ENCODE measurements at places on chromosomes 7 and 10.

- peak; percentile 93 for DNase-seq
Measured at GRCh38 chr7:137992550-137993394, 9.1 kb downstream of the CREB3L2 start.

GRCh38 chr10:128993911-128994538 lies 473.0 kb upstream of the MGMT start:
- no peak for DNase-seq

DNA sequence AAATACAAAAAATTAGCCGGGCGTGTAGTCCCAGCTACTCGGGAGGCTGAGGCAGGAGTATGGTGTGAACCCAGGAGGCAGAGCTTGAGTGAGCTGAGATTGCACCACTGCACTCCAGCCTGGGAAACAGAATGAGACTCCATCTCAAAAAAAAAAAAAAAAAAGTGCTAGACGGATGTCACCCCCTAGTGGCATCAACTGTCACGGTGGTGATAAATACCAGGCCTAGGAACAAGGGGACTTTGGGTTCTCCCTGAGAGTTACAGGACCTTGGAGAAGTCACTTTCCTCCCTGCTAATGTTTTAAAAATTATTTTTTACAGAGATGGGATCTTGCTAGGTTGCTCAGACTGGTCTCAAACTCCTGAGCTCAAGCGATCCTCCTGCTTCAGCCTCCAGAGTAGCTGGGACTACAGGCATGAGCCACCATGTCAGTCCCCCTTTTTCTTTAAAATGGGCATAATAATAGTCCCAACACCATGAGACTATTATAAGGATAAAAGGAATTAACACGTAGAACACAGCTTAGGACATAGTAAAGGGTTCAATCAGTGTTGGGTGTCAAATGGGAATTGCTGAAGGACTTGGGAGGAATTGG lies 2.6 kb upstream of the TMEM130 start:
- peak; percentile 48 for DNase-seq

GRCh38 chr7:148650232-148650858 lies 48.4 kb upstream of the CUL1 start:
- peak; percentile 76 for DNase-seq

DNA sequence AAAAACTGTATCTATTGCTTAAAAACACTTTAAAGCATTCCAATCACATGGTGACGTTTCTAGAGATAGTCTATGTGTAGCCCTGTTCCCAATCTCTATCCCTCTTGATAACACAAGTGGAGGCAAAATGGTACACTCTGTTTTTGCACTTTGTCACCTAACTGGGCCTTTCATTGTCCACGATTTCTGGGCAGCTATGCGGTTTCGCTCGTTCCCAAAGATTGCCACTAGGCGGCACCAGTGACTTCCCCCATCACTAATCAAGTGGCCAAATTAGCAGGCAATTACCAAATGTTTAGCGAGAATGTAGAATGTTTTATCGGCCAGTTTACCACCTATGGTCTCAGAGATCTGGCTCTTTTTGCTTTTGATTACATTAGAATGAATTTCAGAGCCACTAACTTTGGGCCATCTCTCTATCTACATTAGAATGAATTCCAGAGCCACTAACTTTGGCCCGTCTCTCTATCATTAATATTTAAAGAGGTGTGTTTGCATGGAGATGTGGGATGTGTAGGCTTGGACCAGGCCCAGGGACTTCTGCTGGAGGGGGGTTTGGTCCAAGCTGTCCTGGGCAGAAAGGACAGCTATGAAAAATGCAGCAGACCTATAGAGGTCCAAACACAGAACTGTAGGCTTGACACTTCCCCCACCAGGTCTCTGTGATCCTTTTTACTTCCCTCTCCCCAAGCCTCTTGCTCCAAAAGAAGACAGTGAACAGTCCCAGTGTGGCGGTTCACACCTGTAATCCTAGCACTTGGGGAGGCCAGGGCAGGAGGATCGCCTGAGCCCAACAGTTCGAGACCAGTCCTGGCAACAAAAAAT lies 90.1 kb downstream of the EPC1 start:
- peak; percentile 56 for DNase-seq

- peak; percentile 49 for DNase-seq
Measured at GRCh38 chr10:79304479-79305087, 42.7 kb upstream of the PPIF start.

GRCh38 chr10:31353574-31353973 lies 34.6 kb downstream of the ZEB1 start:
- DNase-seq: peak; percentile 90

GRCh38 chr7:130476297-130477150 lies 15.4 kb upstream of the MEST start:
- DNase-seq: no peak

DNA sequence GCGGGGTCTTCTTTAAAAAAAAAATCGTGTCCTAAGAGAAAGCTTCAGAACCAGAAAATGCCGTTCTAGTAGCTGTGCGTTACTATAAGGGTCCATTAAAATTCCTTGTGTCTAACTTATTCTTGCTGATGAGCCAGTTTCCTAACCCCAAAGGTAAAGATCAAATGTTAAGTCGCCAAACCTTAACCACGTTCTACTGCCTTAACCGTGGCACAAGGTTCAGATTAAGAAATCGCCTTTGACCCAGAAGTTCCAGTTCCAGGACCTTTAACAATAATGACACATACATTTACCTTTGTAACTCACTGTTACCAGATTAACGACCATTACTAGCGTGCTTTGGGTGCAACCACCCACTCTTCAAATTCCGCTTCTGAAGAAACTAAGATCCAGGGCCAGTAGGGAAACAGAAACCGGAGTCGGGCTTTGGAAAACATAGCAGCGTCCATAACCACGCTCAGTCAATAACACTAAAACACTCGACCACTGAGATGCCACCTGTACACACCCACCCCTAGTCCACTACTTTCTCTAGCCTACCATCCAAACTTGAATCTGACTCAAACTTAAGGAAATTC lies 620 bp downstream of the BET1 start:
- peak; percentile 31 for DNase-seq

DNA sequence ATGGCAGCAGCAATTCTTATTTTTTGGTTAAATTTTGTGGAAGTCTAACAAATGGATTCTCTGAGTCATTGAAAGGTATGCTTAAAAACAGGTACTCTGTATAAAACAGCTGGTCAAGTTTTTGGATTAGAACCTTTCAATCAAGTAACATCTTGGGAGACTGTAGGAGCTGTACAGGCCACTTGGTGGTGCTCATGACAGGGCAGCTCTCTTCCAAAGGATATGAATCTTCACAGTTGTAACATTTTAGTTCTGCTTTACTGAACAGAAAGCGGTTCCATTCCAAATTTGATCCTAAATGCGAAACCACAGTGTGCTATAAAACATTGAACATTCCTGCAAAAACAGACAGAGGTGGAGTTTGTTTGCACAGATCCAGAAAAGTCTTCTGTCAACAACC lies 44.5 kb upstream of the AGR3 start:
- peak; percentile 66 for DNase-seq

GRCh38 chr7:17326378-17326777 lies 27.9 kb downstream of the AHR start:
- DNase-seq: no peak

Data from ELR (cell line).